ENCODE measurements at places on chromosomes 1 and 21.

DNA sequence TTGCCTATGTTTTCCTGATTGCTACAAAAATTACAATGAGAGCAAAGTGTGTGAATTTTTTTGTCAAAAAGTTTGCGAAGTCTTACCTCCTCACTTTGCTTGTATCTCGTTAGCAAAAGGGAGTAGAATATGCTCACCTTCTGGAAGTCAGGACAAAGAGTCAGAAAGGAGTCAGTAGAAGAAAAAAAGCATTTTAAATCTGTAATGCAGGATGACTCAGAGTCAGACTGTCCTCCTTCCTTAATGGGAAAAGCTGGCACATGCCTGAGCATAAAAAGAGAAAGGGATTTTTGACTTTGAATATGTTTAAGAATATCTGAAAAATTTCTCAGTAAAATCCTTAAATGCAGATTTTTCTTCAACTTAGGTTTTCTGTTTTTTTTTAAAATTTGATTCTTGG is 14.2 kb upstream of the VN1R5 start:
- DNase-seq, result no peak

DNA sequence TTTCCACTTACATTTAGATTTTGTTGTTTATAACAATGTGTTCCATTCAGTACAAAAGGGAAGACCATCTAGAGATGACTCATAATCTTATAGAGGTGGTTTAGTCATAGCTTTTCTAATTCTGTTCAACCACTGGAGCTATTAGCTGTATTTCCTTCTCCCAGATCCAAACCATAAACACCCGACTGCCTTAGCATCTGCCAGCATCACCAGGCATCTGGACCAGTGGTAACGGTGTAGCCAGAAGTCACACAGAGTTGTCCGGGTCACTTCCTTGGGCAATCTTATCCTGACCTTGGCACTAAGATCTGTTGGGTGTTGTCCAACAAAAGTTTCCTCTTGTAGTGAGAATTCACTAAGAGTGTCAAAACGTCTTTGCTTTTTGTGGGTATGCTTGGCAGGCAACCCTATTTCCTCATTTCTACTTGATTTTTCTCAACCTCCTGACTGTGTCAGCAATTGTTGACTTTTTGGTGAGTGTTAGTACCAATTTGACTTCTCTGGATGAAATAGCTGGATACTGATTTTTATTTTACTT is 372.1 kb upstream of the B3GALT2 start:
- no peak for DNase-seq

DNA sequence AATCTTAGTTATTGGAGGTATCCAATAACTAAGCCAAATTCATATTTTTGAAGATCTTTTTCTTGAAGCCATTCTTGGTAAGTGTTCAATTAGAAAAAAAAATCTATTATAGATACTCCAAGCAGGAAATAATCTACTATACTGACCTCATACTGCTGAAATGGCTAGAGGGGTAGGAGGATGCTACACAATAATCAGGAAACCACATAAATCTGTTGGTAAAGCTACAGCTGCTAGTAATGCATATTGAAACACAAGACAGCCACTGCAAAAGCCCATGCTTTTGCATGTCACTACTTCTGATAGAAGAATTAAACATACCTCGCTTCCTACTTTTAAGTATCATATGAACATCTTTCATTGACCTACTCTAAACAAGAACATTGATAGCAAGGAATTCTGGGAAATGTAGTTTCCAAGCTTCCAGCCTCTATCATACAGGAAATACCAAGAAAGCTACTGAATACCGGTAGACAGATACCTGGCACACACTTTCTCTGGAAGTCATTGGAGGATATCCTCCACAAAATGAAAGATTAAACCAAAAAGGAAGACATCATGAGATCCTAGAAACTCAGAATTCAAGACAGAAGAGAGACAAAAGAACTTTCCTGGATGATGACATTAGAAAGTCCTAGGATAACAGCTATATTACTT is 103.0 kb upstream of the VAV3 start:
- DNase-seq, result no peak

DNA sequence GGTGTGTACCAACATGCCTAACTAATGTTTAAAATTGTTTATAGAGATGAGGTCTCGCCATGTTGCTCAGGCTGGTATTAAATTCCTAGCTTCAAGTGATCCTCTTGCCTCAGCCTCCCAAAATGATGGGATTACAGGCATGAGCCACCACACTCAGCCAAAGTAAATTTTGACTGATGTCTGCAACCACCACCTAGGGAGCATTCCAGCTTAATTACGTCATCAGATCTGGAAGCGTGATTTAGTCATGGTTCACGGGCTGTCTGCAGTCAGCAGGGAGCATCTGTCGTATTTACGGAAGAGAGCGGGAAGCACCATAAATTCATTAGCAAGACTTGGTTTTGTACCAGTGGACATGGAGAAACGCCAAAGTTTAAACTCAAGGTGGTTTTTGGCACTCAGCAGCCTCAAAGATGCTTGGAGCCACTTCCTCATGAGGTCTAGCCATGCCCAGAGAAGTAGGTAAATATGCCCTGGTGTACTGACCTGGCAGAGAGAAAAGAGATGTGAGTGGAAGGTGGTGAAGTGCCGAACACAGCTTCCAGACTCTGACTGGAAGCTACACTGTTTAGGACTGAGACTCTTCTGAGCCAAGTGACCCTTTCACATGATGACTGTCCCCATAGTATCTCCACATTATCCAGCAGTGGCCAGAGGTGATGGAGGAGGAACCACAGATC is 60.8 kb upstream of the SLC35F3 start:
- DNase-seq, result no peak

- no peak for DNase-seq
These were observed 62.9 kb downstream of the LRRC8C start for GRCh38 chr1:89695847-89696246.

DNA sequence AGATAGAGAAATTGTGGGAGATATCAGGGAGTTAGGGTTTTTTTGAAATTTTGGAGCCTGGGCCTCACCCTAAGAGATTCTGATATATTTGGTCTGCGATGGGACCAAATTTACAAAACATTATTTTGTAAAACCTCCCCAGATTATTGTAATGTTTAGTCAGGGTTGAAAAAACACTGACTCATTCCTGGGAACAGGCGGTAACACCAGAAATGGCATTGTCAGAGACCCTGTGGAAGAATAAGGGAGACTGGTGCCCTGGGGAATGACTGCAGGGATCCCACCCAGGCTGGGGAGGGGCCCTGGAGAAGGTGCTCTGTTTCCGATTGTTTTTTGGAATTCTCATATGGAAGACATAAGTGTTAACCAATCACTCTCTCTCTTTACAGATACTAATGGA is 13.1 kb upstream of the STRIP1 start:
- DNase-seq, result no peak

DNA sequence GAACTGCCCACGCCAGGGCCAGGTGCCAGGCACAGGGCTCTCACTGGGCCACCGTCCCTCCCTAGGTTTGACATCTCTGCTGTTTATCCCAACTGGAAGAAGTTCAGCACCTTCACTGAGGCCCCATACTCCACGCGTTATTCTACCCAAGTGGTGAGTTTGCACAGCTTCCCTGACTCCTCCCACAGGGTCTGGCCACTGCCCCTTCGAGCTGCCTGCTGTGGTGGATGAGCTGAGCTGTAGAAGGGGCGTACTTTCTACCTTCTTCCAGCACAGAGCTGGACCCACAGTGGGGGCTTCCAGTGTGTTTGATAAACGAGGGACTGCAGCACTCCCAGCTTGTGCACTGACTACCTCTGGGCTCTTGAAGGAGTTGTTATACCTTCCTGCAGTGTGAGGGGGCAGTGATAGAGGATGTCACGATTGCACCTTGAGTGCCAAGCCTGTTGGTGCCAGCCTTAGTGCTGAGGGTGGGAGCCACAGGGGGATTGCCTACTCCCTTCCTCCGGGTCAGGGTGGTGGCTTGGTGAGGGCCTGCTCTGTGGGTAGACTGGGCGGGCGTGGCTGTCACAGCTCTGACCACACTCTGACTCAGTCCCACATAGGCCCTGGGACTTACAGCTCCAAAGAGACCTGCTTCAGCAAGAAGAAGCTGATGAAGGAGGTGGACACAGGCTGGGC is 5.9 kb upstream of the TTC22 start:
- DNase-seq, result no peak

DNA sequence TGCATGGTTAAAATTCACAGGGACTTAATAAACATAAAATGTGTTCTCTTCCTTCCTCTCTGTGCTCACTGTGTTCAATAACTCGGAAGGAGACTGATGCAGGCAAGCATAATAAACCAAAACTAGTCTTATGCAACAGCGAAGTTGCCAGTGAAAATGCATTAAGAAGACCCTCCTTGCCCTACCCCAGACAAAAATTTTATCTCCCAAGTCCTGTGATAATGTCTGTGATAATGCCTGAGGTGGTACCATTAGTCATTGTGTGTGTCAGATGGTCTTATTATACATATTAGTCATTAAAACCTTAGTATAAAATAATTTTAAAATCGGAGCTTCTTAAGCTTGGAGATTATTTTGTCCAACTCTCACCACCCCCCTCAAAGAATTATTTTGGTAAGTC is 97.8 kb downstream of the NGF start:
- DNase-seq, result no peak

DNA sequence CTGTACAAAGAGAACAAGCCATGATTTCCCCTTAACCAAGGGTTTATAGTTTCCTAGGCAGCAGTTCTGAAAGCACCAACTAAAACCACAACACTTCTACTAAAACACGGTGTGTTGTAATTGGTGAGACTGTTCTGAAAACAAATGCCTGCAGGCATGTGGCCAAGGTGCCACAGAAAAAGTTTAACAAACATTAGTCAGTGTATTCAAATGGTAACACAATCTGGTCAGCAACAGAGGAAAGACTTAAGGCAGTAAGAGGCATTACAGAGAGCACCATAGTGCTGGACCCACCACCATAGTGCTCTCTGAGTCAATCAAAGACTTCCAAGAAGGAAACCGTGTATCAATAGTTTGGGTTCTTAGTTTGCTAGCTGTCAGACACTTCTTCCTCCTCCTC is 16.7 kb downstream of the SNIP1 start:
- DNase-seq, result no peak

- DNase-seq, result no peak
These were observed 79.2 kb downstream of the HHAT start for GRCh38 chr1:210407887-210408252.

GRCh38 chr1:27122652-27123051 is 32.3 kb downstream of the SLC9A1 start:
- no peak for DNase-seq

DNA sequence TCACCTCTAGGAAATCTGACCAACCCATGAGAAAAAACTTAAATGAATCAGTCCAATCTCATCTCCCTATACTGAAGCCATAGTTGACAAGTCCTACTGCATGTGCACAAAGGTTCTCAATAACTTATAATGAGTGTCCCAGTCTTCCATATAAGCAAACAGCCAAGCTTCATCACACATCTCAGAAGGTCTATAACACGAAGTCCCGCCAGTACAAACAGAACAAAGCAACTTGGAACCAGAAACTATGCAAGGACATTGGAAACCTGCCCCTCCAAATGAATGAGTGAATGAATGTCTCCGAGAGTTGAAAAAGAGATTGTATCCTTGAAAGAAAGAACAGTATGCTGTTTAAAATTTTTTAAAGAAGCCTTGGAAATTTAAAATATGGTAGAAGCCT is 53.6 kb upstream of the IPO9 start:
- no peak for DNase-seq

- DNase-seq, result no peak
These were observed 233.2 kb upstream of the NR5A2 start for GRCh38 chr1:199794105-199794863.

- DNase-seq, result no peak
These were observed 85.3 kb downstream of the PSMG1 start for GRCh38 chr21:39097981-39098380.

- DNase-seq, result no peak
These were observed 104.9 kb downstream of the RUNX1 start for GRCh38 chr21:34944015-34944755.

- DNase-seq, result no peak
These were observed 75.7 kb upstream of the KIAA1614 start for GRCh38 chr1:180837020-180837419.

DNA sequence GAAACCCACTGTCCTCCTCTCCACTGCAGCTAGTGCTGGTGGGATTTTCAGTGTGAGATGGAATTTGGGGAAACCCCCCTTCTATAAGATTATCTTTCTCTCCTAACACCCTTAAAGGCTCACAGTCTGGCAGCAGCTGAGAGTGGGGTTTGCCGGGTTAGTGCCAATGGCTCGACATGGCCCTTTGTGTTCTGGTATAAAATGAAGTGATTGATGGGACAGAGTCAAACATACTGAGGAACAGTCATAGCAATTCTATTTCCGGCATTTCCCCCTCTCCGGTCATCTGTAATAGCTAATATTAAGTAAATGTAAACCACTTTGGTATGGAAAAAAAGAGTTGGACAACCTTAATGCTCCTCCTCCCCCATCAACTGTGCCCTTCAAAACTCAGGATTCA is 37.6 kb downstream of the TFF3 start:
- no peak for DNase-seq

DNA sequence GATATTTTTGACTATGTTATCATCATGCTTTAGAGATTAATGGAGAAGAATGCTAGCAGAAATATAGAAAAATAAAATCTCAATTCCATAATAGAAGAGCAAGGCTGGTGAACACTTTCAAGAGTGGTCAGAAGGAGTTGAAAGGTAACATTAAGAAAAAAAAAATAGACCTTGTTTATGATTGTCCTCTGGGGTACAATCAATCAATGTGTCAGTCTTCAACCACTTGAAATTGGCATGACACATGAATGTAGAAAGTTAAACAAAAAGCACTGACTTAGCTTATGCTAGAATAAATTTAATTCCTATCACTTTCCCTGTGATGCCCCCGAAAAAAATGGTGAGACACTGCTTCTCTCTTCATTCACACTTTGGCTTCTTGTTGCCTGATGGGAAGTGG is 750.3 kb upstream of the ADGRL2 start:
- DNase-seq, result no peak

DNA sequence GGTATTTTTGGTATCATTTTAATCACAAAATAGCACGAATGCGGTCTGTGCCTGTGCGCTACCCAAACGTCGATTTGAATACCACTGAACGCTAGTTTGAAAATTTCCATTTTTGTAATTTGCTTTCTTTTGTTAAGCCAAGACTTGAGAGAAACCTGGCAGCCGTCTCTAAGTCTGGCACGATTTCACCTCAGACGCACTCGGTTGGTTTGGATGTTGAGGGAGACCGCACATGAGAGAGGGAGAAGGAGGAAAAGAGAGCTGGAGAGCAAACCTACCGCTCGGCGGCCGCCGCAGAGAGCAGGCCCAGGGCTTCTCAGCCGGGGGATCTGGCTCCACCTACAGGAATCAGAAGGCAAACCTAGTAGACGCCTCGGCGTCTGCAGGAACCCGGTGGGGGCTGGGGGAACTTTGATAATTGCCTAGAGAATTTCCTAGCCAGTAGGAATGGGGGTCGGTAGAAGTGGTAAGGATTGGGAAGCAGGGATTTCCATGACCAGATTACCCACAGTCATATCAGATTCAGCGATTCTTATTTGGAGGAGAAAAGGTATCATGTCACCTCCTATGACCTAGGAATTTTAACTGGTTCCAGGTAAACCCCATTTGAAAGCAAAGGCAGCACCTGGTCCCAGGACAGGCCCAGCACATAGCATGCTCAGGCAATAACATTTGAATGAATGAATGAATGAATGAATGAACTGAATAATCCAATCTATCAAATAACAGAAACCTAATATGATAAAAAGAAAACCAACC is 83.2 kb downstream of the TM2D1 start:
- peak; percentile 86 for DNase-seq
